Activated naive CD4-positive, alpha-beta T cell (primary cell): ENCODE measurements at places on chromosomes 4 and X.

- DNase-seq: no peak
These were observed 48.5 kb upstream of the IL15 start for GRCh38 chr4:141587897-141588296.

DNA sequence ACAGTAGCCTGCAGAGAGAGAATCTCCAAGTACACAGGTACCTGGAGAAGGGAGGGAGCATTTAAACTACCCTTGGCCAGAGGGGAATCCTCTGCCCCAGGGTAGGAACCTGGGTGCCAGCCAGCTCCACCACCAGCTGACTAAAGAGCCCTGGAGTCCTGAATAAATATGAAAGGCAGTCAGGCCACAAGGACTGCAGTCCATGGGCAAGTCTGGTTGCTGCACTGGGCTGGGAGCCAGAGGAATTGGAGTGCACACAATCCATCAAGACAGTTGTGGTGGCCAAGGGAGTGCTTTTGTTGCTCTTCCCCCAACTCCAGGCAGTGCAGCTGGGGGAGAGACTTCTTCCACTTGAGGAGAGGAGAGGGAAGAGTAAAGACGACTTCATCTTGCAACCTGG, 172.5 kb downstream of the HNRNPD start:
- no peak for DNase-seq

- DNase-seq: no peak
These were observed 714.4 kb downstream of the GLUD2 start for GRCh38 chrX:121761845-121762244.

DNA sequence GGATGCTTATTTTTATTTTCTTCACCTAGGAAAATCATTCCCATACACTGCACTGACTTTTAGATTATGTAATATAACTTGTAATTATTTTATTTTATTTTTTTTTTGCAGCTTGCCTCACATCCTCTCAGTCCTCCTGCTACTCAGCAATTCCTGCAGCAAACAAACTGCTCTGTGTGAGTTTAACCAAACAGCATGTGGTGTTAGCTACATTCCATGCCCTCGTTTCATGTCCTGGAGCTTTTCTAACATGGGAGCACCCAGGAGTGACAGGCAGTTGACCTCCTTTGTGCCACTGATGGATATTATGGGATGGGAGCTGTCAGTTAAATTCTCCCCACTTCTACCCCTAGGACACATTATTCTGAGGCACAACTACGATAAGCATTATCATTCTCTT, 24.8 kb downstream of the CXCL1 start:
- no peak for DNase-seq

- DNase-seq: no peak
These were observed 14.9 kb downstream of the NRK start for GRCh38 chrX:105837232-105837631.

DNA sequence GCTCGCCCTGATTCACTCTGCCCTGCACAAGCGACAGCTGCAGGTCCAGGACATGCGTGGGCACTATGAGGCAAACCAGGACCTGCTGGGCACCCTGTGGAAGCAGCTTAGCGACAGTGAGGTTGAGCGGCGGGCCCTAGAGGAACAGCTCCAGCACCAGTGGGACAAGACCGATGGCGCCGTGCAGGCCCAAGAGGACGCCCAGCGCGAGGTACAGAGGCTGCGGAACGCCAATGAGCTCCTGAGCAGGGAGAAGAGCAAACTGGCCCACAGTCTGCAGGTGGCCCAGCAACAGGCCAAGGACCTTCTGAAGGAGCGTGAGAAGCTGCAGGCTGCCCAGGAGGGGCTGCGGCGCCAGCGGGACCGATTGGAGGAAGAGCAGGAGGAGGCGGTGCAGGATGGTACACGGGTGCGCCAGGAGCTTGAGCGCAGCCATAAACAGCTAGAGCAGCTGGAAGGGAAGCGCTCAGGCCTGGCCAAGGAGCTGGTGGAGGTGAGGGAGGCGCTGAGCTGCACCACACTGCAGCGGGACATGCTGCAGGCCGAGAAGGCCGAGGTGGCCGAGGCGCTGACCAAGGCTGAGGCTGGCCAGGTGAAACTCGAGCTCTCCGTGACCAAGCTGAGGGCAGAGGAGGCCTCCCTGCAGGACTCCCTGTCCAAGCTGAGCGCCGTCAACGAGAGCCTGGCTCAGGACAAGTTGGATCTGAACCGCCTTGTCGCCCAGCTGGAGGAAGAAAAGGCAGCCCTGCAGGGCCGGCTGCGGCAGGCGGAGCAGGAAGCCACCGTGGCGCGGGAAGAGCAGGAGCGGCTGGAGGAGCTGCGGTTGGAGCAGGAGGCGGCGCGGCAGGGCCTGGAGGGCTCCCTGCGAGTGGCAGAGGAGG, 12.8 kb downstream of the SMIM10L2A start:
- DNase-seq: no peak

DNA sequence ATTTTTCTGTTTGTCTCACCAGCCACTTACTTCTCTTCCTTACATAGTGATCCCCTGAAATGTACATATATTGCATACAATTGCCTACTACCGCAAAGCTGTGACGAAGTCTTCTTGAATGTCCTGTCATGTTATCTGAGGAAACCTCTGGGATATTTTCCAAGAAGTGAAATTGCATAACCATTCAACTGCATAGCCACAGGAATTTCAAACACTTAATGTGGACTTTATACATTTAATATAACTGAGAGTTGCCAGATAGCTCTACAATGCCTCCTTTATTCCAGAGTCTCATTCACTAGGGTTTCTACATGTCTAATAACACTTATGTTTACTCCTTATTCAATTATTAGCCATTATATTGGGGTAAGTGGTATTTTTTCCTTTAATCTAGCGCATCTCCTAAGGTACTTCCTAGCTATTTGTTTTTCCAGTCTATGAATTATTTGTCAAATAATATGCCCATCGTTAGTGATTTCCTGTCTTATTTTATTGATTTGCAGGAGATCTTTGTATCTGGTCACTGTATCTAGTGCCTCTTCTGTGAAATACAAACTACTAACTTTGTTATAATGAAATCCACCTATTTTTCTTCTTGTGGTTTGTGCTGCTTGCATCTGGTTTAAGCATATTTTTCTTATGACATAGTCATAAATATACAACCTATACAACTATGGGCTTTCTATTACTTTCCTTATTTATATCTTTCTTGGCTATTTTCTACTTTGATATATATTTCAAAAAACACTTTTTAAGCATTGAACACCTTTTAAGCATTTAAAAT, 69.2 kb upstream of the GRID2 start:
- no peak for DNase-seq

GRCh38 chrX:14832586-14832985, 40.3 kb downstream of the FANCB start:
- no peak for DNase-seq

DNA sequence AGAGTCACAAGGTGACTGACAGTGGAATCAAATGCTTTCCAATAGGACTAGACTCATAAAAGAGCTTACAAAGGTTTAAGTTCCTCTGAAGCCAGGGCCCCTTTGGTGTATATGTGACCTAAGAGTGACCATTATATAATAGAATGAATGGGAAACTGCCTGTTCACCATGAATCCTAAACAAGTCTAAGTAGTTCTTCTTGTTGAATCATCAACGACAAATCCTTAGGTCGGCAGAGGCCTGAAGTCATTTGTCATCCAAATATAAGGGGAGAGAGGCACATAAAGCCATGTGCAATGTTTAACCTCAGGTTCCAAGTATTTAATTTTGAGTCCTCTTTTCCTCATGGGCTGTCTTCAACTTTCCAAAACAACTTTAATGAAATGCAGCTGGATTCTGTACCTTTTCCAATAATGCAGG, 122.4 kb downstream of the RASL11B start:
- DNase-seq: no peak

DNA sequence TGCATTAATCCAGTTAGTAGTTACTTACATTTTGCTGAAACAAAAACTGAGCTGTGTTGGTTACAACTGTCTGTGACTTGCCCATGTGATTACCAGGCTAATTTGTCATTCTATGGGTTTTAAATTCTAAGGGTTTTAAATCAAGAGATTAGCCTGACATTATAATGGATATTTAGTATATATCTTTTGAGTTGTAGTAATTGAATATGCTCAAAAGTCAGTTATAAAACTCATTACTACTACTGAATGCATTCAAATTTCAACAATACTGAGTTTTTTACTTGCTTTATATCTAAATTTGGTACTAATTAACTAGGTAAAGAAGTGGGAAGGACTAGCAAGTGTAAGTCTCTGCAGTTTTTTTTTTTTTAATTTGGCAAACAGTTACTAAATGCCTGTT, 14.7 kb downstream of the LARP7 start:
- no peak for DNase-seq

DNA sequence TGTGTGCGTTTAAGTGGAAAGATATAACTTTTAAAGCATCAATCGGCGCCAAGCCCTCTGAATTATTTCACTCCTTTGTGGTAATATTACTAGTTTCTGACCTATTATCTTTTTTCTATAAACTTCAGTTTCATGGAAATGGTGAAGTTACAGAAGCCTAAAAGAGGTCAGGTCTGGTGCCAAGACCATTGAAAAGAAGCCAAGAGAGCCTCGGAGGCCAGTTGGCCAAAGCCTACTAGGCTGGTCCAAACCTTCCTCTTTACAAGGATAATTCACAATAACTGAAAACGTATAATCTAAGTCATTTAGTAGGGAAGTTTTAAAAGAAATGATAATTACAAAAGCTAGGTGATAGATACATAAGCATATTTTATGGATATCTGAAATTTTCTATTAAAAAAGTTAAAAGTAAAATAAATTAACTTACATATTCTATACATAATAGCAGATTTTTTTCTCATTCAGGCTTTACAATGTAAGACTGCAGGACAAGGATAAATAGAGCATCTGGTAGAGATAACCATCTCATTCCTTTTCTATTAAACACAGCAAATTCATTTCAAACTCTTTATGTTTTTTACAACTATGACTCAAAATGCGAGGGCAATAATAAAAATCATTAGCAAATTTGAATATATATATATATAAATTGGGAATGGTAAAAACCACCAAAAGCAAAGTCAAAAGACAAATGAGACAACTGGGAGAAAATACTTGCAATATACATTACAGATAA, 49.2 kb downstream of the WDFY3 start:
- DNase-seq: no peak

DNA sequence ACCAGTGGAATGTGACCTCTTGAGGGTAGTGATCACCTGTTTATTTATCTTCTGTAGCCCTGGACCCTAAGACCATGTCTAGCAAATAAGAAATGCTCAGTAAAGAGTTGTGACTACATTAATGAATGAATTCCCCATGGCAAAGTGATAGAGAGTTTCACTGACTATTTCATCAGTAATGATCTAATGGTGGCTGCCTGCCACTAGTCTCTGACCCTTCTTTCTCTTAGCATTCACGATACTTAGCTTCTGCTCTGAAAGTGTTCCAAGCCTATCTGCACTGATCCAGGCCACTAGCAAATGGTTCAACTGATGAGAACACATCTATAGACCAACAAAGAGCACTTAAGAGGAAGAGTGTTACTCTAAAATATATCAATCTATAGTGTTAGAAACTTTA, 50.0 kb upstream of the RASGEF1B start:
- DNase-seq: no peak

DNA sequence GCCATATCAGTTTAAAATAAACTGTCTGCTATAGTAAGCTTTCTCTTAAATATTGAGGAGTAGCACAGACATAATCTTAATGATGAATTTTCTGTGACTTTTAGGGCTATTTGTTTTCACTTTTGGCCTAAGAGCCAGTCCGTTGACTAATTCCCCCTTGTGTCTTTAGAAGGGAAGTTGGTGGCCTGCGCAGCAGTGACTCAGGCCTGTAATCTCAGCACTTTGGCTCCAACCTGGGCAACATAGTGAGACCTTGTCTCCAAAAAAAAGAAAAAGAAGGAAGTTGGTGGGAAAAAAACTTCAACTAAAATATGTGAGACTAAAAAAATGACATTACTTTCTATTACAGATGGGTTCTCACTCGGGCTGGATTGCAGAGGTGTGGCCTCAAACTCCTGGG, 3.4 kb downstream of the NCAPG start:
- no peak for DNase-seq

- DNase-seq: no peak
These were observed 238.9 kb downstream of the SLC7A11 start for GRCh38 chr4:138003248-138003647.

GRCh38 chrX:74371425-74372222, 49.7 kb upstream of the SLC16A2 start:
- no peak for DNase-seq

DNA sequence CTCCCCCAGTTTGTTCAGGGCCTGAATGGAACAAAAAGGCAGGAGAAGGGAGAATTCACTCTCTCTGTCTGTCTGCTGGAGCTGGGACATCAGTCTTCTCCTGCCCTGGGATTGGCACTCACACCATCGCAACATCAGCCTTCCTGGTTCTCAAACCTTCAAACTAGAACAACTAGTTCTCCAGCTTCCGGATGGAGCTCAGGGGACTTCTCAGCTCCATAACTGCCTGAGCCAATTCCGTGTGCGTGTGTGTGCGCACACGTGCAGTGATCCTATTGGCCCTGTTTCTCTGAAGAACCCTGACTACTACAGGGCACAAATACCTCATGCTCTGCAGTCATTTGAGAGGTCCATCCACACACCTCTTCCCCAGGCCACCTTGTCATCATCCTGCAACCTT, 18.7 kb upstream of the MAN2B2 start:
- DNase-seq: no peak

DNA sequence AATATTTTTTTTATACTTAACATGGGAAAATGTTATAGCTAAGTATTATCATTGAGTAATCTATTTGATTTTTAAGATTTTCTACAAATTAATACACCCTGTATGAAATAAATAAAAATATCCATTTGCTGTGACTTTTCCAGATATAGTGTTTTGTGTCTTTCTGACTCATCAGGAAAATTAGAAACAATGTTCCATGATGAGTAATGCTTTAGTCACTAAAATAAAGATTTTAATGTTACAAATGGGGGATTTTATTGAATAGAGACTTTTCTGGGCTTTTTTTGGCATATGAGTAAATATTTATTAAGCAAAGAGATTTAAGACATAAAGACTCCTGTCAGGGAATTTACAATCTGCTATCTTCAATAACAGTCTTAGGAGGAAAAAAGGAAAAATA, 279.2 kb upstream of the NOCT start:
- DNase-seq: no peak

DNA sequence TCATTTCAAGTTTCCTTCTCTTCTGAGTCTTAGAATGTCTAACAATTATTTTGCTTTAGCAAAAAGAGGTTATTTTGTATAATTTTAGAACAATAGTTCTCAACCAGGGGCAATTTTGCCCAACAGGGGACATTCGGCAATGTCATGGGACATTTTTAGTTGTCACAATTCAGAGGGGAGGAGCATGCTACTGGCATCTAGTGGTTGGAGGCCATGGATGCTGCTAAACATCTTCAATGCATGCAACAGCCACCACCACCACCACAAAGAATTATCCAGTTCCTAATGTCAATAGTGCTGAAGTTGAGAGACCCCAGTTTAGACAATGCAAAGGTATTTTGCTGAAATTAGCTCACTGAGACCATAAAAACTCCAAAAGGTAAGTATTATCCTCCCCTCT, 122.5 kb downstream of the ARHGAP6 start:
- DNase-seq: no peak

GRCh38 chr4:163922302-163922701, 427.8 kb downstream of the TMA16 start:
- no peak for DNase-seq
